ENCODE measurements at places on chromosomes 1 and 21. TPM values are rescaled to one million over a fixed set of nuclear protein-coding genes. Genes with fewer than 3 reads are reported as not detected.

CGN gene
- total RNA-seq: 0.43 TPM

COP1 gene
- 38.8 TPM for total RNA-seq

CELA3A gene
- total RNA-seq: not detected

FOXD3 gene
- not detected for total RNA-seq

MRPL9 gene
- total RNA-seq: 97.9 TPM

FCRL5 gene
- total RNA-seq: not detected

CTPS1 gene
- 41.7 TPM for total RNA-seq

DNA sequence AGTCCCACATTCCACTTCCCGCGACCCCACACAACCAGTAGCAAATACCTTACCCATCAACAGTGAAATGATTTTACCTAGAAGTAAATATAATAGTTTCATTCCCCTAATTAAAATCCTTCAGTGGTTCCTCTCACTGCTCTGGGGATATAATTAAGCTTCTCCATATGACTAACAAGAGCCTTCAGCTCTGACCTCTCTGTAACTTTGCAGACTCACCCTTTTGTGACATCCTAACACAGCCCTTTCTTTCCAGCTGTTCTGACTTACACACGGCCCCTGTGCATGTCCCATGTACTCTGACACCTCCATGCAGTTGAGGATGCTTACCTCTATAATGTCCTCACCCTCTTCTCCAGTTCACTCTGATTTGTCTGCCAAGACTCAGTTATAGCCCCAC is 137.3 kb upstream of the SPAG17 start:
- no peak for DNase-seq

DNA sequence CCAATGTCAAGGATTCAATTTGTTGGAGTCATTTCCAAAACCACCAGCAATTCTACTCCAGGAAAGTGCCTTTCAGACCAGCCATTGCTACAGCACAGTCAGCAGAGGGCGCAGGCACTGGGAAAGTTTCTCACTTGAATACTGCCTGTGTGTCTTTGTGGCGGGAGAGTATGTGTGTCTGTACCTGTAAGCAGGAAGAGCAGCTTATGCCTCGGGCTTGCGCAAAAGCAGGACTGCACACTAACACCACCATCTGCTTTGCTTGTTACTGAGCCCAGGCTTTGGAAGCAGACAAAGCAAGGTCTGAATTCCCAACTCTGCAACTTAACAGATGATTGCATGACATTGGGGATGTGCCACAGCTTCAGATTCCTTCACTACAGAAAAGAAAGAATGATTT is 7.0 kb upstream of the CTSE start:
- peak; percentile 74 for DNase-seq

DNA sequence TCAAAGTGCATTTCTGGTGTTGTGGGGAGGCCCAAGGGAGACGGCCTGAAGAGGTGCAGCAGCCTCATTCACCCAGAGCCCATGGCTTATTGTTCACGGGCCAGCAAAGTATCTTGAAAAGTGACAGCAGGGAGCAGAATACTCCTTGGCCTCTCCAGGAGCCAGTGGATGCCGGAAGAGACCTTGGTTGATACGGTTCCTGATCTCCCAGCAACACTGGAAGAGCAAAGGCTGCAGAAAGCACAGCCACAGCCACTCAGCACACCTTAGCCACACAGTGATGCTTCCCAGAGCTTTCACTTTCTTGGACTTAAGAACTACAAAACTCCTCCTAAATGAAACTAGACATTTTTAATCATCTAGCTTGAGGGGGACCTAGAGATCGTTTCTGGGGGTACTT is 64.3 kb upstream of the TENT5C start:
- DNase-seq: no peak

DNA sequence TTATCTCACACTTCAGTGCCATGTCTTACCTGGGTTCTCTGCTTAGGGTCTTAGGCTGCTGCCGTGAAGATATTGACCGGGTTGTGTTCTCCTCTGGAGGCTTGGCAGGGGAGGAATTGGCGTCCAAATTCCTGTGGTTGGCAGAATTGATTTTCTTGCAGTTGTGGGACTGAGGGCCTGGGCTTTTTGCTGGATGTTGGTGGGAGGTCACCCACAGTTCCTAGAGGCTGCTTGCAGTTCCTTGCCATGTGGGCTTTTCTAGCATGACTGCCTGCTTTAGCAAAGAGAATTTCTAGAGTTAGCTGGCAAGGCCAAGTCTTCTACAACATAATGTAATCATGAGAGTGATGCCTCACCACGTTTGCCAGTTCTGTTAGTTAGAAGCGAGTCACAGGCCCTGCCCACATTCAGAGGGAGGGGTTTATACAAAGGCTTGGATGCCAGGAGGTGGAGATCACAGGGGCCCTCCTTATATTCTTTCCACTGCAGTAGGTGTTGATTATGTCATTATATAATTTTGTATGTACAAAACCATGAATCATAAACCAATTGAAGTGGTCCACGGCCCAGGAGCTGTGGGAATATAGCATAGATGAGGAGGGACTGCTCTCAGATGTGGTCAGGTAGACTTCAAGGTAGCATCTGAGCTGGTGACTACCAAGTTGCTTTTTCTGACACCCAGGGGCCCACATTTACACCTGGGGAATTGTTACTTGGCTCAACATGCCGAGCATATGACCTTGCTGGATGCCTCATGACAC is 6.6 kb downstream of the UBL4B start:
- DNase-seq: no peak

DNA sequence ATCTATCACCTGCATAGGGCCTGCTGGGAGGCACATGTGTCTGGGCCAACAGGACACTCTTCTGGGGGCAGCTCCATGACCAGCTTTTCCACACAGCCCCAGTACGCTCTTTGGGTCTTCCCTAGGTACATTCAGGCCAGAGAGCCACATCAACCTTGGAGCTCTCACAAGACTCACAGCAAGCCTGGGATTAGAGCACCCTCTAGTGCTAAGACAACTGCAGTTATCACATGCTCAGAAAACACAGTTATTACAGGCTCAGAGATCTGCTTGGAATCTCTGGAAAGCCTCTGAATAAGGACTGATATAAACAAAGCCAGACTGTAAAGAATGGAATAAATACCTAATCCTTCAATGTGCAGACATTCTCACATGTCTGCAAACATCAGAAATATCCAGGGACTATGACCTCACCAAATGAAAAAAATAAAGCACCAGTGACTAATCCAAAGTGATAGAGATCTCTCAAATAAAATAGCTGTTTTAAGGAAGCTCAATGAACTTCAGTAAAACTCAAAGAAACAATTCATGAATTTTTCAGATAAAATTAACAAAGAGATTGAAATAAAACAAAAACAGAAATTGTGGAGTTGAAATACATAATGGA is 563.9 kb upstream of the NR5A2 start:
- no peak for DNase-seq

DNA sequence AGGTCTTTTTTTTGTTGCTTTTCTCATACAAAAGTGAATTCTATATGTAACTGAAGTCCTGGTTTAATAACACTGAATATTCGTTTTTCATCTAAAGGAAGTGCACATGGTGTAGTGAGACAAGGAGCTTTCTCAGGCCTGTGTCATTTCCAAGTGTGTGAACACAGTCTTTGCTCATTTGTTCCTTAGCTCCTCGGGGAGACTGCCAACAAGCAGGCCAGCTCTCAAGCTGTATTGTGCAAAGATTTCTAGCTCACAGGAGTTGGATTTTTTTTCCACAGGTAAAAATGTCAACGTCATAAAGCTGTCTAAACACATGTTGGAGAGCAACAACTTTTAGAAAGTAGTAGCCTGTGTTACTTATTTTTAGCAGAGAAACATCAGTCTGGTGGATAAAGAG is 87.8 kb upstream of the S1PR1 start:
- no peak for DNase-seq

DNA sequence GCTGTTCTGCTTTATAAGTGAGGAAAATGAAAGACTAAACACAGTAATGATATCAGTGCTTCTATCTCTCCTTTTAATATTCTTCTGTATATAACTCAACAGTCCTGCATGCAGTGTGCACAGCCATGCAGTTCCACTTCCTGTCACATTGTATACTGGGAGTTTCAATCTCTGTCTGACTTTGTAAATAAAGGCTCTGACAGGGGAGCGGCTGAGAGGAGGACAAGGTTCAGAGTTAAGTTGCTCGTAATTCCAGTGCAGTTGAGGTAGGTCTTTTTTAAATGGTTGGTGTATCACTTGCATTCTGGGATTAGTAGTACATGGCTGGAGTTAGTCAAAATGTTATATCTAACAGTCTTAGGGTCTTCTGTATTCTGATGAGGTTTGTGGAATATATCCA is 264.5 kb downstream of the OLFM3 start:
- no peak for DNase-seq

GRCh38 chr1:97849345-97850340 is 71.2 kb downstream of the DPYD start:
- no peak for DNase-seq

GRCh38 chr1:155507945-155508344 is 54.7 kb downstream of the ASH1L start:
- no peak for DNase-seq

DNA sequence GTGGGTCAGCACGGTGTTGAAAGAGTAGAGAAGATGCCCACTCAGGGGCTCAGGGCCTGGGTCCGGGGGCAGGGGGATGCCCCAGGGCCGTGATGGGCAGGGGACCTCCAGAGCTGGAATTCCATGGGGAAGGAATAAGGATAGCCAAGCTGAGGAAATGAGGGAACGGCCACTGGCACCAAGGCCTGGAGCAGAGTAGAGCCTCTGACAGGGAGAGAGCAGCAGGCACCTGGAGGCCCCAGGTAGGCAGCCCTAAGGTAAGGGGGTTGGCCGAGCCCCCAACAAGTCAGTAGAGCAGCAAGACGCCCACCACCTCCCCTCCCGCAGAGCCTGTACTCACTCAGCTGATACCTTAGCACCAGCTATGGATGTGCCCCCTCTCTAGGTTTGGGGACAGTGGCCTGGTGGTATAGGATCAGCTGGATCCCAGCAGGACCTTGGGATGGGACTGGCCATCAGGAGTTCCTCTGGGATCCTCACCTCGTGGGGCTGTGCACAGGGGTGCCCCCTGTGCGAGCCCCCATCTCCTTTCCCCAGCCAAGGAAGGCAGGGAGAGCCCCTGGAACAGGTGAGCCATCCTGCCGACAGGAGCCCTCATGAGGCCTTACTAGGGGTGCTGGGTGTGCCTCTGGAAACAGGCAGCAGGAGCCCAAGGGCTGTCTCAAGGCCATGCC is 21.0 kb upstream of the ARF1 start:
- no peak for DNase-seq

GRCh38 chr1:34876406-34876805 is 16.9 kb upstream of the SMIM12 start:
- DNase-seq: no peak

GRCh38 chr1:179376223-179376622 is 10.5 kb downstream of the AXDND1 start:
- DNase-seq: no peak

DNA sequence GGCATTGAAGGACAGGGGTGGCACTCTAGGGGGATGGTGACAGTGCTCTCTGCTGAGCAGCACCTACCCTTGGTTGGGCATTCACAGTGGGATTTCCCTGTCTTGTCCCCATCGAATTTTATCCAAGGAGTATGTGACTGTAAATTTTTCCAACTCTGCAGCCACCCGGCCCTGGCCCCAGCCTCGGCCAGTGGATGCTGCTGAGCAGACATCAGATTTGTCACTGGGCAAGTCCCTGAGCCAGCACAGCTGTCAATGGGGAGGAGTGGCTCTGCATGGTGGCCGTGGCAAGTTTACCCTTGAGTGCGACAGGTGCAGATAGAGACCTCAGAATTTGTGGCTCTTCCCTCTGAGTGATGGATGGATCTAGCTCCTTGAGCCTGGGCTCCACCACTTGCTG is 240.2 kb upstream of the CSF3R start:
- DNase-seq: no peak

DNA sequence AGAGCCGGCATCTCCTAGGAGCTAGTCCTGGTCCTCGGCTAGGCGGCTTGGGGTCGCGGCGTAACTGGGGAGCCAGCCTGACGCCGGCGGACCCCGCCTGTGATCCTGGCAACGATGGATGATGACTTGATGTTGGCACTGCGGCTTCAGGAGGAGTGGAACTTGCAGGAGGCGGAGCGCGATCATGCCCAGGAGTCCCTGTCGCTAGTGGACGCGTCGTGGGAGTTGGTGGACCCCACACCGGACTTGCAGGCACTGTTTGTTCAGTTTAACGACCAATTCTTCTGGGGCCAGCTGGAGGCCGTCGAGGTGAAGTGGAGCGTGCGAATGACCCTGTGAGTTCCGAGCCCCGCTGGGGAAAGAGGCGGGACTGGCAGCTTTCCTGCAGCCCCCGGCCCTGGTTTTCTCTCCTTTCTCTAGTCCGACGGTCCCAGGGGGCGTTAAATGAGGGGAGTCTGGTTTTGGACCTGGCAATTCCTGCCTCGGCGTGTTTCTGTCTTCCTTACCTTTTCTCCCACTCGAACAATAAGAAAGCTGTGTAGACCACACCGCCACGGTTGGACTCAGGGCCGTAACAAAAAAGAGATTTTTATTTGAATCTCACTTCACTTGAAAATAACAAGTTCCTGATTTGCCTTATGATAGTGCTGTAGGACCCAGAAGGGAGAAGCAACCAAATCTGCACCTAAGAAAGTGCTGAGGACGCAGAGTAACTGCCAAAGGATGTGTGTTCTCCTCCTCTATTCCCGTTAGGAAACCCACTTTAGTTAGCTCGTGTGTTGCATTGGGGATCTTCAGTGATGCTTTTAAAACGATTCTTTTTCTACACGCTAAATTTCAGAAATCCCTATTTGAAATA is at the start of gene SPRTN:
Gene SPRTN, plus strand, starts transcription at position 24 of the 859 bp plus-strand sequence. Its CDS starts 91 bp downstream, at position 115.
- no peak for DNase-seq

- no peak for DNase-seq
Observed at GRCh38 chr1:2570332-2570731, 14.2 kb downstream of the TNFRSF14 start.

GRCh38 chr1:211329764-211330201 is 3.1 kb downstream of the TRAF5 start:
- DNase-seq: no peak

DNA sequence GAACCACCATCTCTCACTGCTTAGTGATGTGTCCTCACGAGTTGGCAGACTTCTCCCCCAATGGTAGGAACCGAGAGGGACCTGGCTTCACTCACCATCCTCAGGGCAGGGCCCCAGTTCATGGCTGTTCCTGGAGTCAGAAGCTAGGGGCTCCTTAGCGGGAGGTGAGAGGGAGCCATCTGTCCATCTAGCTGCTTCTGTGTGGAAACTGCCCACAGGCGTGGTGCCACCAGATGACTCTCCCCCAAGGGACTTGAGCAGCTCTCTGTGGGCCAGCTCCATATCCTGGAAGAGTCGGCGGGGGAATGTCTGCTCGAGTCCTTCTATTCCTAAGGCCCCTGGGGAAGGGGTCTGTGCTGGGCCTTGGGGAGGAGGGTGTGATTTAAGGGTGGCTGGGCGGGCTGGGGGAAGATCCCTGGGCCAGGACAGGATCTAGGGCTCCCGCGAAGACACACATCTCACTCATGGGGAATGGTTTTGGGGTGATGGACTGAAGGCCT is 16.3 kb downstream of the LRRC71 start:
- DNase-seq: no peak
